ENCODE measurements at places on chromosomes 4 and X. TPM values are rescaled to one million over a fixed set of nuclear protein-coding genes. Genes with fewer than 3 reads are reported as not detected.

USP26 gene
- total RNA-seq: not detected

DNA sequence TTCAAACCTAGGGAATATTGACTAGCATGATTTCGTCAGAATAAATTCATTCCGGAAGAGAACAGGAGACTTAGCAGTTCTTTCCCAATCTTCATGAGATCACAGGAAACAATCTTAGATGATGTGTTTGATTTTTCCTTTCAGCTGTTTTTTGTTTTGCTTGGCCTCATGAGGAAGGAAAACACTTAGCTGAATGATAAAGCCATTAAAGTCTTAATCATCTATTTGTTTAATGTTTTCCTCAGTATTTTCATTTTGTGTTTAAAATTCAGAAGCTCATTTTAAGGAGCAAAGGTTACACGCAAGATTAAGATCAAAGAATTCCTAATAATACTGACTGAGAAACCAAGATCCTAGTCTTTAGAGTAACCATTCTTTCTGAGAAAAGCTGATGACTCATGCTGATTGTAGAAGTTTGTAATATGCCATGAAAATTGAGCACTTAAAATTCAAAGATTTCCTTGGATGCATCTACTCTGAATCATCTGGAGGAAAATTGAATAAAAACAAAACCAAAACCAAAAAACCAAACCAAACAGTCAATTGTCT is 15.4 kb upstream of the TBC1D19 start:
- peak; percentile 79 for DNase-seq

GRCh38 chrX:3690140-3690539 is 23.3 kb downstream of the PRKX start:
- no peak for DNase-seq

DNA sequence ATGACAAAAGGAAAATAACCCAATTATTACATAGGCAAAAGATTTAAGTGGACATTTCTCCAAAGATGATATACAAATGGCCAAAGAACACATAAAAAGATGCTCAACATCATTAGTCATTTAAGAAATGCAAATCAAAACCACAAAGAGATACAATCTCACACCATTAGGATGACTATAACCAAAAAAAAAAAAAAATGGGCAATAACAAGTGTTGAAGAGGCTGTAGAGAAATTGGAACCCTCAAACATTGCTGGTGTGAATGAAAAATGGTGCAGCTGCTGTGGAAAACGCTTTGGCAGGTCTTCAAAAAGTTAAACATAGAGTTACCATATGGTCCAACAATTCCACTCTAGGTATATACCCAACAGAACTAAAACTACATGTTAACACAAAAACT is 5.6 kb upstream of the PRDX4 start:
- no peak for DNase-seq

DNA sequence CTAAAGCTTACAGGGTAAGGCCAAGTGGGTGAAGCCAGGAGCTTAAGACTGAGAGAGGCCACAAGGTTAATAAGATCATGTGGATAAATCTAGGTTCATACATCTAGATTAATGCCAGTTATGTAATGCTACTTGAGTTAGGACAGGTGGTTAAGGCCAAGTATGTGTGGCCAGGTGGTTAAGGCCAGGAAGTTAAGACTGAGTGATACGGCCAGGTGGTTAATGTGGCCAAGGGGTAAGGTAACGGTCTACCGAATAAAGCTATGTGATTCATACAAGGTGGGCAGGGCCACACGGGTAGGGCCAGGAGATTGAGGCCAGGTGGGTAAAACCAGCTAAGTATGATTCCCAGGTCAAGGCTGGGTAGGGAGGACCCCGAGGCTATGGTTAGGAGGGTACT is 223.0 kb downstream of the TACR3 start:
- DNase-seq: no peak

DNA sequence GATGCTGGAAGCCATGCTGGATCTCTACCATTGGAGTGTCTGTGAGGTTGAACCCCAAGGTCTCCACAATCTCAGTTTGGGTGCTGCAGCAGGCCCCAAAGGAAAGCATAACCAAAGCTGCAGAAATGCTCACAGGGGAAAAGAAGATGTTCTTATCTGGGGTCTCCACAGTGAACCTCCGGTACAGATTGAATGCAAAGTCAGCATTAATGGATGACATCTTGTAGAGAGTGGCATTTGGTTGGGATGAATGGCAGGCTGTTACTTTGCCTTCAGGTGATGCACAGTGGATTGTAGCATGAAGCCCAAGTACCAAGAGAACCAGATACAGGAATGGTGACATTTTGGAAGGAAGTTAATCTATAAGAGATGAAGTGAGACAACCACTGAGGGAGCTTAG is 1.8 kb downstream of the SERPINA7 start:
- DNase-seq: no peak

DNA sequence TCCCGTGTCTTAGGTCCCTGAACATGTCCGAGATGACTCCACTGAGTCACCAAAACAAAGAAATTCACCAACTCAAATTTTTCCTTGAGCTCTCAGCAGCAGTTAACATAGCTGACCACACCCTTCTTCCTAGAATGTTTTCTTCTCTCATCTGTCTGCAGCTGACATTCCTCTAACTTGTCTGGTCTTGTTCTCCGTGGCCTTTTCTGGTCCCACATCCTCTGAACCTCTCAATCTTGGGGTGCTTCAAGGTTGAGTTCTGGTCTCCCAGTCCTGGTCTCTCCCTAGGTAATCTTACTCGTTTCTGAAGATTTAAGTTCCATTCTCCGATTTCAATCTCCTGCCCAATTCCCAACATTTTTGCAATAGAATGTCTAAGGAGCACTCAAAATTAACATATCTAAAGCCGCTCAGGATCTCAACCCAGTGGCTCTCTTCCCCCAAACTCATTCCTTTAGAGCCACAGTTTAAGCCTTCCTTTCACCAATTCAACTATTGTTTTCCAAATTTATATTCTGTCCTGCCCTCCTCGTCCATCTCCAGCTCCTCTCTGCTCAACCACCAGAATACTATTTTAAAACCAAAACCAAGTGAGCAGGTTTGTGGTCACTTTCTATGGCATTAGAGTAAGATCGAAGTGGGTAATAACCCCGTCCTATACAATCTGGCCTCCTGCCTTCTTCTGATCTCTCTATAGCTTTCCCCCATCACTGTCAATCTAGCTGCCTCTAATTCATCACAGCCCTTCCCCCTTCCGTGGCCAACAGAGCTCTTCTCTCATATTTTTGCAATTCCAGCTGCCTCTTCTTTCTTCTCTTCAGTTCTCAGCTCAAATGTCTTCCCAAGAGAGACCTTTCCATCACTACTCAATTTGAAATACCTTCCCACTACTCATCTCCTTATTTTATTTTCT is 1.2 kb downstream of the TRIML2 start:
- DNase-seq: peak; percentile 96

GRCh38 chr4:142528433-142528832 is 317.7 kb downstream of the INPP4B start:
- DNase-seq: no peak

- DNase-seq: no peak
Measured at GRCh38 chrX:97740886-97741285, 857.2 kb downstream of the RPA4 start.

- no peak for DNase-seq
Measured at GRCh38 chr4:109614466-109614865, 54.4 kb downstream of the MCUB start.

ART3 gene
- total RNA-seq: under 0.01 TPM

DNA sequence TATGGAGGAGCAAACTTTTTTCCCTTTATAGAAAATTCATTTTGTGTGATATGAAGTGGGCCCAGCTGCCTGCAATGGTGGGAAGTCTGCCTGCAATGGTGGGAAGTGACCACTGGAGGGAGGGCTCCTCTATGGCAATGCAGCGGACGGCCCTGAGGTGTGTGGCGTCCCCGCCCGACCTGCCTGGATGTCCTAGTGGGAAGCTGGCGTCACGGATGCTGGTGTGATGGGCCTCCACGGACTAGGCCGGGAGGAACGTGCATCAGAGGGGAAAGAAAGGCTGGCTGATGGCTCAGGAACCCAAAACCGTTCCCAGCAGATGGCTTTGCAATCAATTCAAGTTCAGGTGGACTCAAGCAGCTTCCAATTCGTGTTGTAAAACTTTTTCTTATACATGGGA is 177.9 kb downstream of the AFAP1 start:
- no peak for DNase-seq

DNA sequence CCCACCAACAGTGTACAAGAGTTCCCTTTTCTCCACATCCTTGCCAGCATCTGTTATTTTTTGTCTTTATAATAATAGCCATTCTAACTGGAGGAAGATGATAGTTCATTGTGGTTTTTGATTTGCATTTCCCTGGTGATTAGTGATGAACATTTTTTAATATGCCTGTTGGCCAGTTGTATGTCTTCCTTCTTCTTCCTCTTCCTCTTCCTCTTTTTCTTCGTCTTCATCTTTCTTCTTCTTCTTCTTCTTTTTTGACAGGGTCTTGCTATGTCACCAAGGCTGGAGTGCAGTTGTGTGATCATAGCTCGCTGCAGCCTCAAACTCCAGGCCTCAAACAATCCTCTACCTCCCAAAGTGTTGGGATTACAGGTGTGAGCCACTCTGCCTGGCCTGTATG is 87.4 kb downstream of the CCDC160 start:
- DNase-seq: no peak

DNA sequence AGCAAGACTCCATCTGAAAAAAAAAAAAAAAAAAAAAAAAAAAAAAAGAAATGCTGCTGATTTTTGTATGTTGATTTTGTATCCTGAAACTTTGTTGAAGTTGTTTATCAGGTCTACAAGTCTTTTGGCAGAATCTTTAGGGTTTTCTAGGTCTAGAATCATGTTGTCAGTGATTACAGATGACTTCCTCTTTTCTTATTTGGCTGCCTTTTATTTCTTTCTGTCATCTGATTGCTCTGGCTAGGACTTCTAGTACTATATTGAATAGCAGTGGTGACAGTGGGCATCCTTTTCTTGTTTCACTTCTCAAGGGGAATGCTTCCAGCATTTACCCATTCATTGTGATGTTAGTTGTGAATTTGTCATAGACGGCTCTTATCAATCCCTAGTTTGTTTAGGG is 334.4 kb downstream of the SPRY1 start:
- no peak for DNase-seq

GLA gene
- 22.8 TPM for total RNA-seq

ETDA gene
- total RNA-seq: not detected

GRCh38 chr4:7750523-7750922 is 189.1 kb downstream of the AFAP1 start:
- DNase-seq: no peak

EPHA5 gene
- 0.59 TPM for total RNA-seq

RASGEF1B gene
- 5.8 TPM for total RNA-seq

DNA sequence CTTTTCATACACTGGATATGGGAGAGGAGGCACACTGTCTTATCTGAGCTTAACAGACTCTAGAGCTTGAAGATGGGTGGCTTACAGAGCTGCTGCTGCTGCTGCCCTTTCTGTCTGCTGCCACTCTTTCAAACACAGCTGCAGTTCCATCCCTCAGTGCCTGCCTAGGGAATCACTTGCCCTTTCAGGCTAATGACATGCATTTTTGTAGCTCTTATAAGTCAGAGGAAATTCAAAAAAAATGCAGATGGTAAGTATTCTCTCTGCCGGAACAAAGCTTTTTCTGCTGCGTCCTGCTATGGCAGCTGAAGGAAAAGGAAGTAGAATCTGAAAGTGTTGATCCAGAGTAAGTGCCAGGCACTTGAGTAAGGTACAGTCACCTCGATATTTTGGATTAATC is 460.4 kb upstream of the DIAPH2 start:
- no peak for DNase-seq

GRCh38 chr4:53313510-53313909 is 52.4 kb downstream of the SCFD2 start:
- peak; percentile 61 for DNase-seq

DNA sequence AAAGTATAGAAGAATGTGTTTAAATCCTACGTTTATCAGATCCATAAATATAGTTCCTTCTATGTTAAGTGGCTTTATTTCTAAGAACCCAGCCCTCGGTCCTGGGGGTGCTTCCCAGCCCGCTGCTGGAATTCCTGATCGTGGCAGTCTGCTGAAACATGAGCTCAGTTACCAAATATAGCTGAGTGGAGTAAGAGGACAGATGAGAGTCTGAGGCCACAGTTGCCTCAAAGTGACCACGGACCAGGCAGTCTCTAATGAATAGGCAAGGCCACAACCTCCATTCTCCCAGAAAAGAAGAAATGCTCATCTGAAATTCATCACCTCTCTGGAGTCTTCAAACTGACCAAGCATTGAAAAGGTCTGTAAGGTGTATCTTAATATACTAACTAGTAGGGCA is at the start of gene PALLD:
PALLD (plus strand) TSS at position 219 of the 400 bp plus-strand sequence.
- DNase-seq: no peak

NAP1L3 gene
- 14.1 TPM for total RNA-seq

- peak; percentile 18 for DNase-seq
Measured at GRCh38 chr4:186840771-186841301, 117.2 kb upstream of the FAT1 start.

GRCh38 chr4:124904723-124905388 is 192.3 kb upstream of the ANKRD50 start:
- no peak for DNase-seq

HS6ST2 gene
- total RNA-seq: not detected

- no peak for DNase-seq
Measured at GRCh38 chrX:55102754-55103153, 13.9 kb downstream of the PAGE2 start.

MSANTD1 gene
- total RNA-seq: 0.59 TPM

APBB2 gene
- 89.0 TPM for total RNA-seq

DNA sequence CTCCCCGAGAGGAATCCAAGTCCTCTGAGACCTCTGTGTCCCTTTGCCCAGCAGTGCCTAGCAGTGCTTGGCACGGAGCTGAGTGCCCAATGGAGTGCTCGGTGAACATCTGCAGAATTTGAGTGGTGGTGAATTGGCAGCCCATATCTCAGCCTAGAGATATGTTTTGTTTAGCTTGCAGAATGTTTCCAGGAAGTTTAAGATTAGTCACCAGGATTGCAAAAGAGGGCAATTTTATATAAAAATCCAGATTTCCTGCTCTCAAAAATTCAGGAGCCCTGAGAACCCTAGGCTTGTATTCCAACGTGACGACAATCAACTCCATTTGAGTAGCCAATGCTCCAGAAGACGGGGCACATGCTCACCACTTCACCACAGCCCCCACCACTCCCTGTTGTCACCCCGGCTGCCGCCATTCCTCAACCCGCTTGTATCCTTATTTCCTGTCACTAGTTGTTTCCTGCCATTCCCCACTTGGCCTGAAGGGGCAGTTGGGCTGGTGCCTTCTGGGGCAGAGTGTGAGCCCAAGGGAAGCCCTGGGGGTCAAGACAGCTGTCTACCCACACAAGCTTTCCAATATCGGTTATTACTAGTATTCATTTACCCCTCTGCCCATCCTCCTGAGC is 116.9 kb downstream of the EFNB1 start:
- peak; percentile 87 for DNase-seq
